ENCODE measurements at places on chromosomes 5 and 9.

GRCh38 chr5:158801268-158801667 lies 298.4 kb downstream of the EBF1 start:
- no peak for DNase-seq

DNA sequence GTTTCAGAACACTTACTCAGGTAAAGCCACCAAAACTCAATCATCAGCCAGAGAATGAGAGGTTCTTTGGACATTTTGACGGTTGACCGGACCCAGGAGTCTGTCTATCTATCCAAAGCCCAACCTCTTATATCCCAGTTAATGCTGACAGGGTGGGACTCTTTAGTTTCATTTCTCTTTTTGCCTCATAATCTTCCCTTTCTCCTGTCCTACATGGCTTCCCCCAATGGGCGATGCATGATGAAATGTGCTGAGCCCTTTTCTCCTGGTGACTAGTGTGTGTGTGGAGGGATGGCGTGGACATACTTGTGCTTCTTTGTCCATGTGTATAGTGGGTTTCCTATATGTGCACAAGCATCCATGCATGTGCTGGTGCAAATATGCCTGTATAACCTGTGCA lies at the start of gene TIMD4:
TIMD4 (minus strand) TSS at position 102 of the 400 bp plus-strand sequence; CDS start at position 74, 28 bp downstream.
- no peak for DNase-seq

DNA sequence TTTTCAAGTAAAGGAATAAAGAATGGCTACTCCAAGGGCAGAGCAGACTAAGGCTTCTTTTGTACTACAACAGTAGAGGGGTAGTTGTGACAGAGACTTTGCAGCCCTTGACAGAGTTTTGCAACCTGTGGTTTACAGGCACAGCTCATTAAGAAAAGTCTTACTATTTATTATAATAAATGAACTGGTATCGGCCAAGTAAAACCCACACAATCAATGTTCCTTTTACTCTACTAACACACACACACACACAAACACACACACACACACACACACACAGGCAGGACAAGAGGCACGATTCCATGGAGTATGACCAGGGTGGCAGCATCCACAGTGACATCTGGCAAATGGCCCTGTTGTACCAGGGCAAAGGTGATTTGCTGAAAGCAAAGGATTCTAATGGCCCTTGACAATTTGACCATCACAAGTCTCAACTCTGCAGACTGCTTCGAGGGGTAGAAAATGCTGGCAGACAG lies 59.1 kb upstream of the GOLPH3 start:
- no peak for DNase-seq

DNA sequence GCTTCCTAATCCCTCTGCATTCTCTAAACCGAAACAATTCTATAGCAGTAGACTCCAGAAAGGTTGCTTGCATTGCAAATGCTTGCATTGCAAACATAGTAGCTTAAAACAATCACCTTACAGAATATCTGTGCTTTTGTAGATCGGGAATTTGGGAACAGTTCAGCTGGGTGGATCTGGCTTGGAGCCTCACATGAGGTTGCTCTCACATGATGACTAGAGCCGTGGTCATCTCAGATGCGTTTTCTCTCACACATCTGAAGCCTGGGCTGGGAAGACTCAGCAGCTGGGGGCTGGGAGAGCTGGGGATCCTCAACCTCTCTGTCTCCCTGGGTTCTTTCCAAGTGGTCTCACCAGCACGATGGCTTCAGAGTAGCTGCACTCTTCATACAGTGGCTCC lies 127.8 kb downstream of the MSX2 start:
- no peak for DNase-seq

- no peak for DNase-seq
Measured at GRCh38 chr5:42422656-42423280, 471 bp upstream of the GHR start.

DNA sequence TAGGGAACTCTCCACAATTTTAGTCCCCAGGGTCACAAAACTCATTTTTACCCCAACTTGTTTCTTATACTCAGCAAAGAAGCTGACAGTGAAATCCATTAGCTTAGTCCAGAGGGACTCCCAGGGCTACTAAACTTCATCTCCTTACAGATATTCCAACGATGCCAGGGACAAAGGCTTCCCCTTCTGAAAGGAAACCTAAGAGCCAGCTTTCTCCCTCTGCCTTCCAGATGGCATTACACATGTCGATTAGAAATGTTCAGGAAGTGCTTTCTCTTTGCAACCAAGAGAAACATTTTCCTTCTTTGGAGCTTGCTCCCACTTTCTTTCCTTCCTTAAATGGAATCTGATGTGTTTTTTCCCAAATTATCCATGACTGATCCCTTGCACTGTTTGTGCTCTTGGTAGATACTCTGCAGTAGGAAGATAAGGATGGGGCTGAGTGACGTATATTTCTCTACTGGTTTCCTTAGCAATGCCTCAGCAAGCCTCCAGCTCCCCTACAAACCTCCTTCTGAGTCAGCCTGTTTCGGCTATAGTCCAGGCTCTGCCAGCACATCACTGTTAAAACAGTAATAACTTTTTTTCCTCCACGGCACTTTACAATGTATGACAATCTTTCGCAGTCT lies 43.0 kb upstream of the HTR4 start:
- DNase-seq: no peak

DNA sequence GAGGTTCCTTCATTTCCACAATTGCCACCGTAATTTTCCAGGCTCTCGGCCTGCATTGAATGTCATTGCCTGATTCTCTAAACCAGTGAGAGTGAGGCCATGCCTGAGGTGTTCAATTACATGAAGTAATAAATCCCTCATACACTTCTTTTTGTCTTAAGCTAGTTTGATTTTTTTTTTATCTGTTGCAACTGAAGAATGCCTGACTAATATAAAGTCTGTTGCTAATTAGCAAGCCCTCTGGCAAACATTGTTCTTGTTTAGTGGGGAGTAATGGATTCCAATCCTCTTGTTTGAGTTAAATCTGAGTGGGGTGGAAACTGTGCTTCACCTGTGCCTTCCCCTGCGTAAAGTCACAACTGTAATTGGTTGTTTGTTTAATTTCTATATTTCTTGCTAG lies 338.1 kb upstream of the ATP10B start:
- no peak for DNase-seq

DNA sequence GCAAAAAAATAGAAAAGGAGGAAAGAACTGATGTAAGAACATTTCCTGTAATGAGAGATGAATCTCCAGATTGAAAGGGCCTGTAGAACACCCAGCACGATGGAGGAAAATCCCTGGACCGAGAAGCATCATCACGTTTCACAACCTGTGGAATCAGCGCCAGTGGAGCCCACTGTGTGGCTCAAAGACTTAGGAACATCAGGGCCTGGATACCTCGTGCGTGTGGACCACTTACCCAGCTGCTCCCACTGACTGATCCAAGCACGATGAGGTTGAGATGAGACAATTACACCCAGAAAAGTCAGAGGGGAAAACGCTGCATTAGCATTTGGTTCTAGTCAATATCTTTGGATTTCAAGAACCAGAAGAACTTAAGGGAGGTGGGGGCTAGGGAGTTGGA lies 224.6 kb downstream of the SYK start:
- no peak for DNase-seq

GRCh38 chr9:121700165-121700831 lies 48.9 kb downstream of the DAB2IP start:
- DNase-seq: no peak

DNA sequence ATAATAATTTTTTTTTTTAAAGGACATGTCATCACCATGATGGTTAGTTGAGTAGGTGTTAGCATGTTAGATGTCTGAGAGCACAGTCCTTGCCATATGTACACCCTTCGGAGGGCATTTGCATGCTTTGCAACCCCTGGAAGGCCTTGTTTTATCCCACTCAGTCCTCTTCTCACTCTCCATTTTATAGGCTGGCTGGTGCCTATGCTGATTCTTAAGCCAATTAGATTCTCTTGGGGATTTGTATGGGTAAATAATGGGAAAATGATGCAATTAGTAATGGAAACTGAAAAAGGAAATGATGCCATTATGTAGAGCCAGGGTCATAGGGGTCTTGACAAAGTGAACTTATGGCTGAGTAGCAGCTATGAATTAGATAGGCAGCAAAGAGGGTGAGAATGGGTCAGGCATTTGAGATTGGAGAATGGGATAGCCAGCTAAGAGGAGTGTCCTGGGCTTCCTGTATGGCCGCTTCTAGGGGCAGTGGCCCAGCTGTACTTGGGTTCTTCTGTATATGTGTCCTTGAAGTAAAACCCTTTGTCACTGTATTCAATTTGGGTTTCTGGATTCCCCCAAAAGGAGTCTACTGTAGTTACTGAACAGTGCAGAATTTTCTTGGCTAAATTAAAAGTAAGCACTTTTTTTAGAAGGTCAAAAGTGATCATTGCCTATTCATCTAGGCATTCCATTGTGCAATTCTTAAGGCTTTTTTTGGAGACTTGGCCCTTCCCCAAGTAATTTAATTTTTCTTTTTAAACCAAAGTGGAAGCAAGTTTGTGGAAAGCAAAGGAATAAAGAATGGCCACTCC lies 31.6 kb downstream of the LRRTM2 start:
- DNase-seq: no peak

DNA sequence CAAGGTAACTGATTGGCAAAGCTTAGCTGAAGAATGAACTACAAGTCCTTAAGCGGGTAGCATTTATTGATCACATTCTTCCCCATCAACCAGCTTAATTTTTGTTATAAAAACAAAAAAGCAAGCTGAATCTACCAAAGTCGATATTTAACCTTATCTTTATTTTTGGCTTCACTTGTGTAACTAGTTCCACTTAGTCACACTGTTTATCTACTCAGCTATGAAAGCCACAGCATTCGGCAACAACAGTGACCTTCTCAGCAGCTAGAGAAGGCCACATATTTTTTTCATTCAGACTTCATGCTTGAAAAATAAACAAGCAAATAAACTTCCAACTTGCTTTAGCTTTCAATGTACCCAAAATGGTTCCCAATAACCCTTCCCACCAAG lies 69.4 kb downstream of the KLHL3 start:
- DNase-seq: no peak

GRCh38 chr5:55338810-55339243 lies 31.0 kb downstream of the MTREX start:
- no peak for DNase-seq

- DNase-seq: no peak
Measured at GRCh38 chr9:120841930-120842684, 615 bp downstream of the PSMD5 start.

GRCh38 chr5:132480893-132481595 lies 9.5 kb downstream of the IRF1 start:
- DNase-seq: no peak

- DNase-seq: no peak
Measured at GRCh38 chr9:93059011-93059714, 662 bp downstream of the SUSD3 start.

- peak; percentile 16 for DNase-seq
Measured at GRCh38 chr9:5336688-5337087, 3.0 kb downstream of the RLN1 start.

GRCh38 chr9:129270205-129270604 lies 92.1 kb upstream of the IER5L start:
- no peak for DNase-seq

DNA sequence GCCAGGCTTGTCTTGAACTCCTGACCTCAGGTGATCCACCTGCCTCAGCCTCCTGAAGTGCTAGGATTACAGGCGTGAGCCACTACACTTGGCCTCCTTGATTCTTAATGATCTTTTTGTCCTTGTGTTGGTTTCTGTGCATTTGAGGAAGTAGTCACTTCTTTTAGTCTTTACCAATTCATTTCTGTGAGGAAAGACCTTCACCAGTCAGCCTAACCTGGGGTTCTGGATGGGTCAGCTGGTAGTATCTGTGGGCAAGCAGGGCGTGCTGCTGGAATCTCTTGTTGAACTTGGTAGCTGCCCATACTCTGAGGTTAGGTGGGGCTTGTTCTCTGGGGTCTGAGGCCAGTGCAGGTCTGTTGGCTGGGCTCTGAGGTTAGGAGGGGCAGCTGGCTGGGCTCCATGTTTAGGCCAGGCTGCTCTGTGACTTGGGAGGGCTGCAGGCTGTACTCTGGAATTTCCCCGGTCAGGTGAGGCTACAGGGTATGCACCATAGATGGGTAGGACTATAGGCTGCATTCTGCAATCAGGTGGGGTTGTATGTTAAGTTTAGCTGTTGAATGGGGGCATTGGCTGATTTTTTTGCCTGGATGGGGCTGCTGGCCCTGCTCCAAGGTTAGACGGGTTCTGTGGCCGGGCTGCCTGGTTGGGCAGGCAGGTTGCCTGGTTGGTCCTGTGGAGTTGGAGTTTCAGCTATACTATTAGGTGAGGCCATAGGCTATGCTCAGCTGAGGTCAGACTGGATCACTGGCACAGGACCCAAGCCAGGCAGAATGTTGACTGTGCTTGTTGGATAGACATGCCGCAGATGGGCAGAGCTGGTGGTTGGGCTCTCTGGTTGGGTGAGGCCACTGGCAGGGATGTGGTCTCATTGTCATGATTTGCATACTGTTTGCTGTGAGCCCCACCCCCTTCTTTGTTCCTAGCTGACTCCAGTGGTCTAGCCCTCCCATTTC lies 19.2 kb downstream of the UBAP1 start:
- DNase-seq: no peak

DNA sequence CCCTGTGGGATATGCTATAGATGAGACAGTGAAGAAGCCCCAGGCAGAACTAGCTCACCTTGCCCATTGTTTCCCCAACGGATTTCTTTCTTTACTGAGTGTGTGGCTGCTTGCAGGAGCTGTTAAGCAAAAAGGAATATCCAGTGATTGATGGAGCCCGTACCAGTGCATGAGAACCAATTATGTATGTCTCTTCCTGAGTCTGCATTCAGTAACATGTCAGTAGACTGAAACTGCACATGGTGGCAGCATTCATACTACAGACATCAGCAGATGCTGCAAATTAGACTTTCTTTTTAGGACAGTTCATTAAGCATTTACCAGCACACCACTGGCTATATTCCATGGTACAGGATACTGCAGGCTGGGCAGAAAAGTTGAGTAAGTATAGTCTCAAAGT lies 90.3 kb upstream of the PLCXD3 start:
- no peak for DNase-seq

DNA sequence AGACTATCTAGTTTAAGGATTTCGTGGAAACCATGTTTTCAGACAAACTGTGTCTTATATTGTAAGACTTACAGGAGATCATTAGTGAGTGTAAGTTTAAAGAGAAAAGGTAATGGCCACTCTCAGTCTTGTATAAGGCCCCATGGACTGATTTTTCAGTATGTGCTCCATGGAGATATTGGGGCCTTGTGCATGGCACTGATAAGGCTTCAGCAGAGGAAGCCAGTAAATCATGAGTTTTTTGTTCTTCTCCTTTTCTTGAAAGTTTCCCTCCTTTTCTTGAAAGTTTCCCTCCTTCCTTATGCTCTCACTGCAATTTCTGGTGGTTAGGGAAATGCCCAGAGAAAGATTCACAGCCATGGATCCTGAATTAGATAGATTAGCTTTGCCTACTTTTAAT lies 471.3 kb downstream of the LRRC70 start:
- no peak for DNase-seq

GRCh38 chr9:86079421-86079831 lies 19.9 kb downstream of the GOLM1 start:
- DNase-seq: no peak

Measured in T follicular helper cell (primary cell).